ENCODE measurements at places on chromosomes 12 and 14.

DNA sequence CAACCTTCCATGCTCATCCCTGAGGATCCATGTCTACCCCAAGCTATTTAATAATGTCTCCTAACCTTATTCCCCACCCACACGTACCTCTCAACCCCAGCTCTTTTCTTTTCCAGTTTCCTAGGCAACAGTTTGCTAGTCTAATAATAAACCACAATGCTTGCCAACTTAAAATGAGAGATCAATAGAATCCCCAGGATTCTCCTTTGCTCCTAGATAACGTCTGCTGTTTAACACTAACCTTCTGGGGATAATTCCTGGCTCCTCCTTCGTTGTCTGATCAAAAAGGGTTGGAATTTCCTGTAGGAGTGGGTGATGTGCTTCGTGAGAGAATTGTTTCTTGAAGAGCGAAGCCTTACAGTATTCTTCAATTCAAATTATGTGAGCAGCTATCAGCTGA lies 42.2 kb upstream of the DBX2 start:
- DNase-seq, result no peak

DNA sequence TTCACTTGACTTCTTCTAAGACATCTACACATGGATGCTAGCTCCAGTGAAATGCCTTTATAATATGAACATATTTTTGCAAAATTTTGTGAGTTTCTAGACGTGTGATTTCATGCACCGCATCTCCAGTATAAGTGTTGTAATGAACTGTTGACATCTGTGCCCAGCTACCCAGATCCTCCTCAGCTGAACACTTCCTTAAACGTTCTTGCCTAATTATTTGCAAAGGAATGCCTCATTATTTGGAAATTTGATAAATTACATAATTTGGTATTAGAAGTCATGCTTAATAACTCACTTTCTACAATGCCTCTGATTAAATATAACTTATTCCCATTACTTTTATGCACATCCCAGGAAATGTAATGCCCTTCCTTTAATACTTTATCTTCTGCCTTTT lies 14.0 kb downstream of the OR11G2 start:
- DNase-seq, result no peak

- no peak for DNase-seq
These were observed 127.1 kb downstream of the PRICKLE1 start for GRCh38 chr12:42462486-42462885.

DNA sequence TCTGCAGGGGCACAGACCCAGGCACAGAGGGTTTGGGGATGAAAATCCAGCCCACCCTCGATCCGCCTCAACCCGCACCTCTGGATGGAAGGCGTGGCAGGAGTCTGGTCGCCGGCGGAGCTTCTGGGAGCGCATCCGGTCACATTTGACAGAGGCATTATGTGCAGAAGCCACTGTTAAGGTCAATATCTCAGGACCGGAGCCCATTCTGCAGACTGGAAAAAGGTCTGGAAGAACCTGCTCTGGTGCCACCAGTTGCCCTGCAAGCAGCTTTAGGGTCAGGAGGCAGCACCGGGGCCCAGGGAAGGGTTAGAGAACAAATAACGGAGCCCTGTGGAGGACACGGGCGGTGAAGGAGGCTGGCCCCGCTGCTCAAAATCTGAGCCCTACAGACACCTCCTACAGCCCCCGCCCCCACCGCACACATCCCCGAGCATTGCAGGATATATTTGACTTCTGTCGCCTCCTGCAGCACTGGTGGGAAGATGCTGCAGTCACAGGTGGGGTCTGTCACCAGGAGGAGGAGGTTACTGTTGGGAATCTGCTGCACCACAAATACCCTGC lies 25.1 kb upstream of the LRTM2 start:
- DNase-seq, result peak; percentile 7

DNA sequence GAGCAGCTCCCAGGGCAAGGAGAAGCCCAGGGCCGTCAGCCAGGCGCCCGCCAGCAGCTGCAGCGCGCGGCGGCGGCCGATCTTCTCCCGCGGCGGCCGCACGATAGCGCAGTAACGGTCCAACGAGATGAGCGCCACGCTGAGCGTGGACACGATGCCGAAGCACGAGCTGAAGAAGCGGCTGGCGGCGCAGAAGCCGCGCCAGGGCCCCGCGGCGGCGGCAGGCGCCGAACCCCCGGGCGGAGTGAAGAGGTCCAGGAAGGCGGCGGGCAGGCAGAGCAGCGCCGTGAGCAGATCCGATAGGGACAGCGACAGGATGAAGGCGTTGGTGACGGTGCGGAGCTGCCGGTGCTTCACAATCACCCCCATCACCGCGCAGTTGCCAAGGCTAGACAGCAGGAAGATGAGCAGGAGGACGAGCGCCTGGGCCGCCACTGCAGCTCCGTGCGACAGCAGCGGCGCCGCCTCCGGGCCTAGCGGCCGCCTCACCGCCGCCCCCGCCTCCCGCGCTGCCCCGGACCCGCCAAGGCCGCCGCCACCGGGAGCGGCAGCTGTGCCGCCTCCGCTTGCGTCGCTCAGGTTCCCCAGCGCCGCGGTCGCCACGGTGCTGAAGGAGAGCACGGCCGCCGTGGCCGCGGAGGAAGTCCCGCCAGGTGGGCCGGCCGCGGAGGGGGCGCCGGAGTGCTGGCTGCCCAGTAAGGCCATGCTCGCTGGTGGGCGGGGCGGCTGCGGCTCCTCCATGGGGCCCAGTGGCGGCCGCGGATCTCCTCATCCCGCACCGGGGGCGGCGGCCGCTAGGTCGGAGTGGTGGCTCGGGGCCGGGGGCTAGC lies 479 bp downstream of the GPR135 start:
- DNase-seq, result peak; percentile 89

DNA sequence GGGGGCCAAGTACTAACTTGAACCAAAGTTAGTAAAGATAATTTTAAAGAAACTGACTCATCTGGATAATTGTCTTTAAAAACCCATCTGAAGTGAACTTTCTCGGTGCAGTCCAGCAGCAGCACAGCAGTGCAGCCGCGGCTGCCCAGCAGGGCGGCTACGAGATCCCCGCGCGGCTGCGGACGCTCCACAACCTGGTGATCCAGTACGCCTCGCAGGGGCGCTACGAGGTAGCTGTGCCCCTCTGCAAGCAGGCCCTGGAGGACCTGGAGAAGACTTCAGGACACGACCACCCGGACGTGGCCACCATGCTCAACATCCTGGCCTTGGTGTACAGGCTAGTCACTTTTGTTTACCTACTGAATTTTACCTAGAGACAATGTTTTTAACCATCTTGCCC lies 33.6 kb downstream of the KLC1 start:
- no peak for DNase-seq

- DNase-seq, result no peak
These were observed 34.6 kb downstream of the PTPRR start for GRCh38 chr12:70885956-70886355.

DNA sequence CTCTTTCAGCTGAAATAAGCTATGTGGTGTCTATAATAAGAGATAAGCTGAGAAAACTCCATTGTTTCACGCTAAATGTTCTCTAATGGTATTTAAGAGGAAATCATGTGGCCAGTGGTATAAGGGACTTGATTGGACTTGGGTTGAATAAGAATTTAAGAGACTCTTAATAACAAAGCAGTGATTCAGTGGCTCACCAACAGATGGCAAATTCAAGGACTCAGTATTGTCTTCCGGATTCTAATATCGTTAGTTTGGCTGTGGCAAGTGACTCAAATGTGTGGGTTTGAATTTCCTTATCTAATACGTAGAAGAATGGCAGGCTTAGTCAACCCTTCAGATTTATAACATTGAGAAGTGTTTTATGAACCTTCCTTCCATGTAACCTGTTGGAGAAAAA lies 49.1 kb upstream of the KCNH3 start:
- DNase-seq, result no peak

DNA sequence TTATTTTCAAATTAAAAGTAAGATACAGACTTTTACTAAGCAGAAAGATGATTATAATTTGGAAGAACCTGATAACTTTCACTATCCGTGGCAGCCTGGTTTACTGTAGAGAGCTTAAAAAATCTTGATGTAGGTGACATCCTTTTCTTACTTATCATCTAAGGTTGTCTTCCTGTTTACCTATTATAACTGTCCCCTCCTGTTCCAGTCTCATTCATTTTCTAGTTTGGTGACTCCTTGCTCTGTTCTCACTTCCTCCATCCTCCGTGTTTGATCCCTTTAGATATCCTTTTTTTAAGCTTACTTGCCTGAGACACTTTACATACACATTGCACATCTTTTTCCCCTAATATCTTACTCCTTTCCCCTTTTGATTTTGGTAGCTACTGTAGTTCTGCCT lies 27.5 kb downstream of the CCDC91 start:
- DNase-seq, result no peak

DNA sequence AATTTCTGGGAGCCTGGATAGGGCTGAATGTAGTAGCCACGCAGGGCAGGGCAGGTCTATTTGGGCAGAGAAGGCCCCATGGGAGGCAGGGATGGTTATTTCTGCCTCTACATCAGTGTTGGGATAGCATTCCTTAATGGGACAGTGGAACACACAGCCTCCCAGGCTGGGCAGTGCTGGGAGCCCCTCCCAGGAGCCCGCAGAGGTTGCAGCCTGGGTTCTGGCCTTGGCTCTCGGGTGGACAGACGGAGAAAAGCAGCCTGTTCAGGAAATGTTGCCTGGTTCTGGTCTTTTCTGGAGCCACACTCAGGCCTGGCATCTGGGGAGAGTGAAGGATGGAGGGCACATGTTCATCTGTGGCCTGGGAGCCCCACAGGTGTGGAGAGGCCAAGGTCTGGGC lies 479 bp upstream of the NOS1 start:
- no peak for DNase-seq

- DNase-seq, result no peak
These were observed 272.9 kb upstream of the ATXN7L3B start for GRCh38 chr12:74264692-74265091.

DNA sequence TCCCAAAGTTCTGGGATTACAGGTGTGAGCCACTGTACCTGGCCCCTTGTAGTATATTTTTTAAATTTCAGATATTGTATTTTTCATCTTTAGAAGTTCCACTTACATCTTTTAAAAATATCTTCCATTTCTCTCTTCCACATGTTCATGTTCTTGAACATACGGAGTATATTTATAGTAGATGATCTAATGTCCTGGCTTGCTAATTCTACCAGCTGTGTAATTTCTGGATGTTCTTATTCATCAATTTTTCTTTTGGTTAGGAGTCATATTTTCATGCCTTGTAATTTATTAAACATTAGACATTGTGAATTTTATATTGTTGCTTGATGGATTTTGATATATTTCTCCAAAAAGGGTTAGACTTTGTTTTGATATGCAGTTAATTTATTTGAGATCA lies 30.8 kb downstream of the NTN4 start:
- DNase-seq, result no peak

GRCh38 chr12:105048315-105048714 lies 35.9 kb downstream of the ALDH1L2 start:
- no peak for DNase-seq

DNA sequence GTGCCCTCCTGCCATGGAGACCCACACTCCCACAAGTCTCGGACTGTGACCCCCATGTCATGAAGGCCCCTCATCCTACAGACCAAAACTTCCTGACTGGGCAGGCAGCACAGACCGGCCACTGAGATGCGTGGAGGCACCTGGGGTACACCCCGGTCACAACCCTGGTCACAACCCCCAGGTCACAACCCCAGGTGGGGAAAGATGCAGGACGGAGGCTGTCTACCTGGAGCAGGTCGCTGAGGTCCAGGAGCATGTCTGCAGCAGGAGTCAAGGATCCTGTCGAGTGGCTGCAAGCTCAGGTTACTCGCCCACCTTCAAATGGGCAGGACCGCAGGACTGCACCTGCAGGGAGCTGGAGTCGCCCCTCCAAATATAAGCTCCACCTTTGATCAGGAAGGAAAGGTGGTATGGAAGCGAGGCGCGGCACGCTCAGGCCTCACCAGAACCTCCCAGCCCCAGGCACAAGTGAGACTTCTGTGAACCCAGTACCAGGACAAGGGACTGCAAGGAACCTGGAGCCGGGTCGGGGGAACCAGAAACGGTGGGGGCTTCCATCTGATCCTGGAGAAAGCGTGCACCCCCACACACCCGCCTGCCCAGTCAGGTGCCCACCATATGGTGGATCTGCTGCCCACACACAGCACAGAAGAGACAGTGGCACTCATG lies 8.1 kb downstream of the BTBD6 start:
- DNase-seq, result no peak

DNA sequence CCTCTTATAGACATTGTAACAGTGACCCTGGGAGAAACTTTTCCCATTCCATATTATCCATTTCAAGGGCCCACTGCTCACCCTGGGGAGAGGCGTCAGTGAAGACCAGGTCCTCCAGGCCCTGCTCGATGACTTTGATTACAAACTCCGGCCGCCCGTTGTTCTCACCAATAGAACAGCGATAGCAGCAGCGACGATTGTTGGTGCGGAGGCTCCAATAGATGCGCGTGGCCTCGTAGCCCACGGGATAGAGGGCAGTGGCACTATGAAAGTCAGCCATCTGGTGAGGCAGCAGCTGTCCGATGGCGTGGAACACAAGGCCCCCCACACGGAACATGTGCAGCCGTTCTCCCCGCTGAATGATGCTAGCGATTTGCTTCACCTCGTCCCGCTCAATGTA lies 7.5 kb upstream of the PRKAG1 start:
- DNase-seq, result no peak

GRCh38 chr12:112331886-112332285 lies 50.3 kb downstream of the HECTD4 start:
- DNase-seq, result no peak

- no peak for DNase-seq
These were observed 19.8 kb downstream of the TMEM253 start for GRCh38 chr14:21120686-21121085.

GRCh38 chr12:28794786-28795185 lies 354.3 kb upstream of the FAR2 start:
- DNase-seq, result no peak

- no peak for DNase-seq
These were observed 42.7 kb upstream of the CRACR2A start for GRCh38 chr12:3795492-3796133.

GRCh38 chr14:53979747-53980642 lies 23.4 kb upstream of the BMP4 start:
- DNase-seq, result no peak

- peak; percentile 53 for DNase-seq
These were observed 122.7 kb downstream of the SLC38A6 start for GRCh38 chr14:61103541-61104339.

DNA sequence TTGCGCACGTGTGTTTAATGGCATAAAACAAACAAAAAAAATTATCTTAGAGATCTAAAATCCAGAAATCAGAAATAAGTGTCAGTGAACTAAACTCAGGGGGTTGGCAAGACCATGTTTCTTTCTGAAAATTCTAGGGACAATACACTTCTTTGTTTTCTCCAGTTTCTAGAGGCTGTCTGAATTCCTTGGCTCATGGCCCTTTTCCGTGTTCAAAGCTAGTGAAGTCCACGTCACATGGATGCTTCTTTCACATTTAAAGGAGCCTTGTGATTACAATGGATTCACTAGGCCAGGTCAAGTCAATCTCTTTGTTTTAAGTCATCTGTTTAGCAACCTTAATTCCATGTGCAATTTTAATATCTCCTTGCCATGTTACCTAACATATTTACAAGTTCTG lies 22.4 kb downstream of the SLCO1B3 start:
- no peak for DNase-seq

- DNase-seq, result no peak
These were observed 10.8 kb downstream of the C14orf132 start for GRCh38 chr14:96049932-96050331.

- DNase-seq, result no peak
These were observed 36.6 kb upstream of the KRT77 start for GRCh38 chr12:52739963-52740362.
